ENCODE measurements at places on chromosomes 2 and 18.

GRCh38 chr2:23460228-23460627 lies 75.2 kb downstream of the KLHL29 start:
- DNase-seq: no peak

DNA sequence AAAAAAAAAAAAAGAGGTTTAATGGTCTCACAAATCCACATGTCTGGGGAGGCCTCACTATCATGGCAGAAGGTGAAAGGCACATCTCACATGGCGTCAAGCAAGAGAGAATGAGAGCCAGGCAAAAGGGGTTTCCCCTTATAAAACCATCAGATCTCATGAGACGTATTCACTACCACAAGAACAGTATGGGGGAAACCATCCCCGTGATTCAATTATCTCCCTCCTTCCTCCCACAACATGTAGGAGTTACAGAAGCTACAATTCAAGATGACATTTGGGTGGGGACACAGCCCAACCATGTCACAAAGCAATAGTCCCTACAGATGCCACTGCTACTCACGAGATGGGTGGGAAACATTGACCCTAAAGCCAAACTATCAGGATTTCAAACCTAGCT lies 392.7 kb upstream of the ID2 start:
- DNase-seq: no peak

- peak; percentile 25 for DNase-seq
Observed at GRCh38 chr2:69693775-69694450, 48.0 kb upstream of the ANXA4 start.

DNA sequence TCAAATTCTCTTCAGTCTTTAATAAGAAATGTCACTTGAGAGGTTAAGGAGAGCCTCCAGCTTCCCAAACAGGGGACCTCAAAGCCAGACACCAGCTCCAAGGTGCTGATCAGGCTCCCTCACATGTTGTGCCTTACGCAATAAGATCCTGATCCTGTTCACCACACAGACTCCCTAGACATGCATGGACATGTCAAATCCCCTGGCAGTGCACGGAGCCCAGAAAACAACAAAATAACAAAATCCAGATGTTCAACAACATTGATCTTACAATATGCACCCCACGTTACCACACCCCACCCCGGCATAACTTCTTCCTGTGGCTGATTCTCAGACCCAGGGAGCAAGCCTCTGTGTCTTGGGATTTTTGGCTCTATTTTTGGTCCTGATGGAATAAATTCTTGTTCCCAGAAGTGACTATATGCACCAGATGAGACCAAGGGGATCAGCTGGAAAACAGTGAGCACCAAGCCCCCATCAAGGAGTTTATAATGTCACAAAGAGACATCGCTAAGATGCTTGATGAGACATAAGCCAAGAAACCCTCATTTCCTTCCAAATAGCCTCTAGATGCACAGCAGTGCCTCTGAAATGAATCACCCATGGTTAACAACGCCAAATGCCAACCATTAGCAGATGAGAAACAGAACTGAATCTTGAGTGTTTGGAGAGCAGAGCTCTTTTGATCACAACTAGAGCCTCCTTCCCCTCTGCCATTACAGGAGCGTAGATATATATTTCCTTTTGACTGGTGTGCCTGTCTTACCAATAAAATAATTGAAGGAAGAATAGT lies 198.2 kb downstream of the PRKCE start:
- no peak for DNase-seq

- DNase-seq: no peak
Observed at GRCh38 chr2:239137165-239137897, 263.5 kb downstream of the HDAC4 start.

GRCh38 chr18:24590946-24591345 lies 130.5 kb downstream of the HRH4 start:
- no peak for DNase-seq

DNA sequence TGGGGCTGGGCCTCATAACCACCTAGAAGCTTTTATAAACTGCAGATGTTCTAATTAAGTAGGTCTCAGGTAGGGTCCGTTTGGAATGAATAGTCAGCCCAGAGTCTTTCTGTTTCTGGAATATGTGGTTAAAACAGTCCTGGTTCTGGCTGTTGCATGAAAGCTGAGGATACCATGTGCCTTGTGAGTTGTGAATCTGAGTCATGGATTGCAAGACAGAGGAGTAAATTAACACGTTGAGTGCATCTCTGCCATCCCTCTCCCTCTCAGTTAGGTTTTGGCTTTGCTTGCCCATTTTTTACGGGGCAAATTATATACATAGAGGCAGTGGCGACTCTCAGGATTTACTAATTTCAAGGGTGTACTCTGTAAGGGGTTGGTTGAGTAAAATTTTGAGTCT lies 59.1 kb downstream of the NCK2 start:
- DNase-seq: no peak

- DNase-seq: no peak
Observed at GRCh38 chr18:5986257-5986931, 91.1 kb upstream of the TMEM200C start.

- DNase-seq: peak; percentile 57
Observed at GRCh38 chr2:26453421-26454329, 24.2 kb downstream of the OTOF start.

DNA sequence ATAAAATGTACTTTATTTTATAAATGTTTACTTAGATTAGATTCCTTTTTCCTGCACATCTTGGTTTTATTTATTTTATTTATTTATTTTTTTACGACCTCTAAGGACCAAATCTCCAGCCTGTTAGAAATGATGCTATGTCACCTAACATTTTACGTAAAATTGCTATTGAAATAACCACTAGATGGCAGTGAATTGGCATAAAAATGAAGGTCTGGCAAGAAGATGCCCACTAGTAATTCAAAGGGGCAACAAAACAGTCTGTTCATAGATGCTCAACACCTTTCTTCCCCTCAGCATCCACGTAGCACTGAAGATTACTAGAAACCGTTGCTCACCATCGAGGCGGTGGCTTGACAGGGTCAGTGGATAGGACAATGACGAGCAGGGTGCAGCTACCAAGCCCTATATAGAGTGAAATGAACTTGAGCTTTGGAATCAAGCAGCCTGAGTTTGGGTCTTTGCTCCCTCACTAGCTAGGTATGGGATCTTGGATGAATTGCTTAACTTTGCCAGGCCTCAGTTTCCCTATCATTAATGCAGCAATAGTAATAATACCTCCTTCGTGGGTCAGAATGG lies 128.7 kb upstream of the L3MBTL4 start:
- DNase-seq: no peak

DNA sequence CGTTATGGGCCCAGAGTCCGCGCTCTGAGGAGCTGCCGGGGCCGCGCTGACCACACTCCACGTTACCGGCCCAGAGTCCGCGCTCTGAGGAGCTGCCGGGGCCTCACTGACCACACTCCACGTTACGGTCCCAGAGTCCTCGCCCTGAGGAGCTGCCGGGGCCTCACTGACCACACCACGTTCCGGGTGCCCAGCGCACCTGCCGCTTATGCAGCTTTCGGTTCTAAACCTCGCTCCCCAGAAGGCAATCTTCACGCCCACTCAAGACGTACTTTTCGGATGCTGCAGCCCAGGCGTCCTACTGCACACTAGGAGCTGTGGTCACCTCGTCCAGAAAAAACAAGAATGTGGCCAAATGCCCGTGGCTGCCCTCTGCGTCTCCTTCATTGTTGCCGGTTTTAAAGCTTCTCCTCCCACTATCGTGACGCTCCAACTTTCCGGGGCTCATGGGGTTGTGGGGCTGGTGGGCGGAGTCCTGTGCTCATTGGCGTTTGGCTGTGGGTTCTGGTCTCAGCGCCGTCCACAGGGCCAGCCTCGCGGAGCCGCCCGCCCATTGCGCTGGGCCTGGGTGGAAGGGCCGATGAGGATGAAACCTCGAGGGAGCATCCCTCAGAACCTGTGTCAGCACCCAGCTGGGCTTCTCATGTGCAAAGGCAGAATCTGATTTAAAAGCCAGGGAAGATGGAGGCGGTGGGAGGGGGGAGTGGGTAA lies 11.9 kb downstream of the KCNG2 start:
- DNase-seq: no peak

GRCh38 chr2:137969418-137969765 lies 5.1 kb downstream of the HNMT start:
- DNase-seq: no peak

DNA sequence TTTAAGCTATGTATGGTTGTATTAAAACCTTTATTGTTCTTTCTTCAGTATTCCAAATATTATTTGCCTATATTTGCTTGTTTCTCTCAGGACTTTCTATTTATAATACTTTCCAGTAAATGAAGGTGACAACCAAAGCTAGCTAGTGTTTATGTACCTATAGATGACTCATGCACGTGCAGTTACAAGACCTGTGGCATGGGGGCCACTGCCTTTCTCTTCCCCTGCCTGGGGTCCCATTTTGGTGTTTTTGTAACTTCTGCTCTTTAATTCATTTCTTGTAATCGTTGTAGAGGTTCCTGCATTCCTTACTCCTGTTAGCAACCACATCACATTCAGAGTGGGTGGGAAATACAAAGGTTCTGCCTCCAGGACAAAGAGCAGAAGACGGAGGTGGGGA lies 364.6 kb downstream of the PTPRM start:
- no peak for DNase-seq

DNA sequence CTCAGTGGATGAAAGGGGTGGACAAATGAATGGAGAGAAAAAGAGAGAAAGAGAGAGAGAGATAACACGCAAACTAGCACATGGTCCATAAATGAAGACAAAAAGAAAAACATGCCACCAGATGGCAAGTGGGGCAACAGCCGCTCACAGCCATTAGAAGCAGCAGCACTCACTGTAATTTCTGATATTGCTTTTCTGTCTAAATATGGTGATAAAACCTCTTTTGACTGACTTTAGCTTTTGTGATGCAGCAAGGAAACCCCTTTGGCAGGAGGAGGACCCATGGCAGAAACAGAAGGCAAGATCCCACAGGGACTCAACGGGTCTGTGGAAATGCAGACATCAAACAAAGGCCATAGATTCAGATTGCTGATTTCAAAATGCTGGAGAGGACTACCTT lies 88.0 kb upstream of the CDH20 start:
- no peak for DNase-seq

DNA sequence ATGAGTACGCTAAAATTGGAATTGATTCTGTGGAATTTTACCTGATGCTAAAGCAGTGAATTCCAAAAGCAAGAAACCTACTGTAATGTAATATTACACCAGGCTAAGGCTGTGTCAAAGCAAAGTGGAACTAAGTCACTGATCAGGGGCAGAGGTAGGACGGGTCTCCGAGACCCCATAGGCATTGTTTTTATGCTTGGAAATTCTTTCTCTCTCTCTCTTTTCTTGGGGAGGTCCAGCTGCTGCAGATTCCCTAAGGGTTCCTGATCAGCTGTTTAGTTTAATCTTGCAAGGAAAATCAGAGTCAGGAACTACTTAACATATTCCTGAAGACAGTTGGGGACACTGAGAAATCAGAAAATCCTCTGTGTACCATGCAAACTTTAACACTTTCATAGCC lies 220.2 kb downstream of the SRBD1 start:
- no peak for DNase-seq

GRCh38 chr2:201939453-201939941 lies 94.2 kb upstream of the FZD7 start:
- no peak for DNase-seq

GRCh38 chr18:73945130-73945792 lies 202.4 kb downstream of the FBXO15 start:
- DNase-seq: no peak

GRCh38 chr18:3388980-3389379 lies 61.0 kb upstream of the TGIF1 start:
- no peak for DNase-seq

- no peak for DNase-seq
Observed at GRCh38 chr2:104049981-104050380, 803.9 kb upstream of the POU3F3 start.

DNA sequence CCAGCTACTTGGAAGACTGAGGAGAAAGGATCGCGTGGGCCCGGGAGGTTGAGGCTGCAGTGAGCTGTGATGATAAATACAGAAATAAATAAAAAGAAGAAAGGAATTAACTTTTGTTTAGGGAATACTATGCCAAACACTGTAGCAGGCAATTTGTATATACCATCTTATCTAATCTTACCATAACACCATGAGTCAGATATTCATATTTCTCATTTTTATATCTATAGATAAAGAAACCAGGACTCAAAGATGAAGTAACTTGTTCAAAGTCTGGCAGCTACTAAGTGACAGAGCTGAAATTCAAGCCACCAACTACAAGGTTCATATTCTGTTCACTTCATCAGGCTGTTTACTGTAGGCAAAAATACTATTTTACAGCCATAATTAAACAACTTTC lies 119.2 kb upstream of the SLC39A10 start:
- no peak for DNase-seq

DNA sequence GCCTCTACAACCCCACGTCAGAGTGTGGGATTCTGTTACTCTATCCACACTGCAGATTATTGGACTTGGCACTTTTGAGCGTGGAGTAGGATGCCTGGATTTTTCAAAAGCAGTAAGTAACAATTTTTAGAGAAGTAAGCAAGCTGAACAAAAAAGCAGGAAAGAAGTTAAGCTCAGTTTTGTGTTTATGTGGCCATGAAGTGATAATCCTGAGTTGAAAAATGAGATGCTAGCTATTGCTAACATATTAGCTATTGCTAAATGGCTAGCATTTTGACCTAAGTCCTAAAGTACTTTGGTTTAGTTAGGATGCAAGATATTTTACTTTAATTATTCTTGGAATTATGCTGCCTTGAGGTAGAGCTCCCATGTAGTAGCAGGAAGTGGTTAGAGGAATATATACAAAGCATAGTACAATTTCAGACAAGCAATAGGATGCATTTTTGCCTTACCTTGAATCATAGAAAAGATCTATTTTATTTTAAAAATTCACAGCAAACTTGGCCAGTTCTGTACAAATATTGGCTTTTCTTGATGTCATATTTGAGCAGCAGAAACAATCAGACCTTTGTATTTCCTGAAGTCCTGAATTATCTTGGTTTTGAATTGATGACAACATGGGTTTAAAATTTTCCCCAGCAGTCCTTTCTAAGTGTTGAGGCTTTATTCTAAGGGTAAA lies 74.6 kb downstream of the COX7A2L start:
- no peak for DNase-seq

DNA sequence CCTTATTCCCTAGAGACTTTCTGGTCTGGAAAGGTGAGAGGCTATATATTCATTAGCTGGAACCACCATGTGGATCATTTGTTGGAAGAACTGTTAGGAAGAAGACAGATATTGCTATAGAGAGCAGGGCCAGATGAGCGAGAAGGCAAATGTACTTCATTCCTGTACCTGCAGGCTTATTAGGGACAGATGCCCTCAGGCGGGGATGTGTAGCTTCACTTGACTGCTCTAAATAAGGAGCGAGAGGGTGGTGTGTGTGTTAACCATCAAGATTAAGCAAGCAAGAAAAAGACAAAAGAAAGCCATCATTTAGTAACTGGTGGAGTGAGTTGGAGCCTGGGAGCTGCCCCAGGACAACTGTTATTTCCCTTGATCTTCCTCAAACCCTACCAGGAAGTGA lies 36.4 kb downstream of the NEDD4L start:
- DNase-seq: no peak

DNA sequence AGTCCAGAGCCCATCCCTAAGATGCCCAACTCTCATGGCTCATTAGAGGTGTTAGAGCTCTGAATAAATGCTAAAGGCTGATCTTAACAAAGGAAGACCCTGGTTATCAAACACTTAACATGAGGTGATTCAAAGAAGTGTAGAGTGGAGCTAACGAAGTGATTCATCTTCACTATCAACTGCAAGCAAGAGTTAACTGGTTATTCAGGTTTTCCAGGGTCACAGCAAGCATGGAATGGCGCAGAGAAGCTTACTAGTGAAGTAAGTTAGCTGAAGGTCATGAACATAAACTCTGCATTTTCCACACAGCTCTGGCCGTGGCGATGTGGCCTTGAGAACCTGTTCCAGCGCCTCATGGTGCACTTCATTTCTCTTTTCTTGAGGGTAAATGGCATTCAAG lies 17.0 kb downstream of the RND3 start:
- no peak for DNase-seq

GRCh38 chr2:65320042-65320725 lies 92.6 kb downstream of the ACTR2 start:
- no peak for DNase-seq
